ENCODE measurements at places on chromosomes 7 and 10.

GRCh38 chr7:128456255-128456725 is 612 bp downstream of the HILPDA start:
- DNase-seq = no peak

DNA sequence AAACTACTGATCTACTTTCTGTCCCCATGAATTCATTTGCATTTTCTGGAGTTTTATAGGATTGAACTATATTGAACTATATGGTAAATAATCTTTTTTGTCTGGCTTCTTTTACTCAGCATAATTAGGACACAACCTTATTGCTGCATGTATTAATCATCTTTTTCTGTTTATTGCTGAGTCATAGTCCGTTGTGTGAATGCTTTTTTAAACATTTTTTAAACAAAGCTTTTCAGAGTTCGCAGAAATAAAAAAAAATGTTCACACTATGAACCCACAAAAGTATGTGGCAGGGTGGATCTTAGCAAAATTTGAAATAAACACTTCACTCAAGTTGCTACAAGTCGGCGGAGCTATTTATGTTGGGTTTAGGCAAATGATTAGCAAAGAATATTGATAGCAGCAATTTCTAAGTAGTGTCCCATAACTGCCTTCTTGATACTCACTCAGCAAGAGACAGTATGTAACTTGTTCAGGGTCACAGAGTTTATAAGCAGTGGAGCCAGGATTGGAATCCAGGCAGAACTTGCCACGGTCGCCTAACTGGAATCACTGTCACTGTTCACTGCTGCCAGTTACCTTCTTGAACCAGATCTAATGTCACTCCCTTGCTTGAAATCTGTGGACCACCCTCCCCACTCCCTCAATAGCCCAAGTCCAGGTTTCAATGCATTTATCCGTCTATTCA is 5.6 kb downstream of the CH25H start:
- DNase-seq = no peak

DNA sequence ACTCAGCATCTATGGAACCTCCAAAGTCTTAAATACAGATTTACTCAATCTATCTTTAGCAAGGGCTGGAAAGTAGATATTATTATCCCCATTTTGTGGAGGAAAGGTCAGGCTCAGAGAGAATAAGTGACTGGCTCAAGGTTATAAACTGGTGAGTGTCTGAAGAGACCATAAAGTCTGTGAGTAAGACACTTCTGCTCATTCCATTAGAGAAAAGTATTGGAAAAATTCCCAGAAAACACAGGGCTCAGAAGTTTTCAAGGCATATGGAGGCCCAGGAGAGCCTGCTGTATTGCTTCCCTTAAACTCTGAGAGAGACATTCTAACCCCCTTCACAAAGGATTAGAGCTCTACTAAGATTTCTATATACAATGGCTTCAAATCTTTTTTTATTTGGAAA is 134.8 kb downstream of the PCDH15 start:
- no peak for DNase-seq

DNA sequence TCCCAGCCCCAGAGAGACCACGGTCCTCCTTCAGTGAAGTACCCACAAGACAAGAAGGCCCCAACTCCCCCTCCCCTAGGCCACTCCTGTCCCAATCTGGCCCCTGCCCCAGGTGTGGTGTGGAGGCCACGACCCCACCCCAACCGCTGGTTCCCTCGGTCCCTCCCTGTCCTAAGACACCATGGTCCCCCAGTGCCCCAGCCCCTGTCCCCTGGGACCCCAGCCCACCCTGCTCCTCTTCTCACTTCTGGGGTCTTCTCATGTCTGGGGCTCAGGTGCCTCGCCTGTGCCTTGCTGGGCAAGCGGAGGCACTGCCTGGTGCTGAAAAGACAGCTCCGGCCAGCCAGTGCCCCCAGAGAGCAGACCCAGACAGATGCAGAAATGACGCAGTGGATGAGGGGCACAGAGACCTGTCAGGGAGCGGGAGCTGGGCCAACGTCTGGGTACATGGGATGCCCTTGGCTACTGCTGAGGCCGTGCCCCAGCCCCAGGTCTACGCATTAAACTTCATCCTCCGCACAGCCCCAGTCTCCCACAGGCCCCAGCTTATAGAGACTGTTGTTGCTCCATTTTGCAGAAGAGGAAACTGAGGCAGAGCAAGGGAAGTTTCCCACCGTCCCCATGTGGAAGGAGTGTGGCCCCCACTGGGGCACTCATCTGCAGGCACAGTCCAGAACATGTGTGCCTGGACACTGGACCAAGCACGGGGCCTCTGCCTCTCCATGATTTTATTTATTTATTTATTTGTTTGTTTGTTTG is 14.8 kb downstream of the GRIFIN start:
- DNase-seq = no peak

DNA sequence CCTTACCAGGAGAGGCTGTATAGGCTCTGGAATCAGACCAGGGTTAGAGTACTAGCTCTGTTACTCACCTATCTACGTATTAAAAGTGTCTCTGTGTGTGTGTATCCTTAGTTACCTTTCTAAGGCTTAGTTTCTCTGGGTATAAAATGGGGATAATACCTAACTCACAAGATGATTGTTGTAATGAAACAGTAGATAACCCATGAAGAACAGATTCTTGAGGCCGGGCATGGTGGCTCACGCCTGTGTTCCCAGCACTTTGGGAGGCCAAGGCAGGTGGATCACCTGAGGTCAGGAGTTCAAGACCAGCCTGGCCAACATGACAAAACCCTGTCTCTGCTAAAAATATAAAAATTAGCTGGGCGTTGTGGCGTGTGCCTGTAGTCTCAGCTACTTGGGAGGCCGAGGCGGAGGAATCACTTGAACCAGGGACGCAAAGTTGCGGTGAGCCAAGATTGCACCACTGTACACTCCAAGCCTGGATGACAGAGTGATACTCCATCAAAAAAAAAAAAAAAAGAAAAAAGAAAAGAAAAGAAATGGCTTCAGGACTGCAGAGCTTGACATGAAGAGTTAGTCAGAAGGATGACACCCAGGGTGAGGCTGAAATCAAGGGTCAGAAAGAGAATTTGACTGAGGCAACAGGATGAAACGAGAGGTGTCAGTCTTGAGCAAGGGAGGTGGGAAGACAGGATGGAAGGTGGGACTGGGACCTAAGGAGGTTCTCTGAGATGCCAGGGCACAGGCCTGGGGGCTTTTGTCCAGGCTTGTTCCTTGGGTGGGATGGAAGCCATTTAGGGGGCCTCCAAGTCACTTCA is 33.4 kb downstream of the PRKAR2B start:
- no peak for DNase-seq

DNA sequence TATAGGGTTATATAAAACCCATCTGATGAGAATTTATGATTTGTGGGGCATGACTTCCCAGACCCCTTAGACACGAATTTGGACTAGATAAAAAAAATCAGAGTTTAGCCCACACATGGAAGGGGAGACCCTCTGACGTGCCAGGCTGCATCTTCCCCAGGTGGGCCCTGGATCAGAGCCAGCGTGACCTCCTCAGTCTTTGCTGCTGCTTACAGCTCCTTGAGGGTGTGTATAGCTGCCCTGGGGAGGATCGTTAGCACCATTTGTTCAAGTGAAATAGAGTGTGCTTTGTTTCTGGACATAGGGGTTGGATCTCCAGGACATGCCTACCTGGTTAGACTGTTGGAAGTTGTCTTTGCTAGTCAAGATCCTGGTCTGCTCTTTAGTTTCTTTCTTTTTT is 54.2 kb downstream of the DOCK1 start:
- DNase-seq = no peak

DNA sequence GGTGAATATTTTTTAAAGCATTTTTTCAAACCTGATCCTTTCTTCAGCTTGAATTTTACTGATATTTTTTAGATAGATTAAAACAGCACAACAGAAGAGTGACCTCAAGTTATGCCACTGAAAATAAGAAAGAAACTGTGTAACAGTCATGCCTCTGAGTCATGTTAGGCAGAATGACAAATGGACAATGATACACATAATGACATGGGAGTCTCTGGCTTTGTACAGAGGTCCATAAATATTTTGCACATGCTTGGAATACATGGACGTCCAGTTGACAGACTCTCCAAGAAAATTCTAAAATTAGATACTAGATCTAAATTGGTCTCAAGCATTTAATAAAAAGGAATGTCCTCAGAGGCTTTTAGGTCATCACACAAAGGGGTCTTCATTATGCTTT is 21.9 kb upstream of the SEMA3A start:
- no peak for DNase-seq

- DNase-seq = no peak
Measured at GRCh38 chr7:98000356-98000755, 10.4 kb upstream of the OCM2 start.

DNA sequence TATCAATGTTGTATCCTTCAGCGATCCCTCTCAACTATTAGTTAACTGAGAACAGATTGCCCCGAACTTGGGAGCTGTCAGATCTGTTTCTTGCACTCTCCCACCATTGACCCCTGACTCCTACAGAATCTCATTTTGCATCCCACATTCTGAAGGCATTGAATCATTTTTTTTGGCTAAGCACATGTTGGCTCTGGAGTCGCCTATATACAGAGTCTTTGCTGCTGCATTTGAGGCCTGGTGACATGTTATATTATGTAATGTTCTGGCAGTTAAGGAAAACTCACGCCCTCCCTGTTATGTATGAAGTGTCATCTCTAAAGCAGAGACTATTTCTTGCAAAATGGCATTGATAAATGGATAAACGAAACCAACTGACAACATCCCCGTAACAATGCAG is 159.2 kb upstream of the ITGB1 start:
- no peak for DNase-seq

- no peak for DNase-seq
Measured at GRCh38 chr7:31478018-31478417, 35.9 kb upstream of the ITPRID1 start.

- no peak for DNase-seq
Measured at GRCh38 chr7:2787251-2787951, 56.7 kb downstream of the GNA12 start.

GRCh38 chr7:41185851-41186250 is 517.0 kb downstream of the INHBA start:
- no peak for DNase-seq

DNA sequence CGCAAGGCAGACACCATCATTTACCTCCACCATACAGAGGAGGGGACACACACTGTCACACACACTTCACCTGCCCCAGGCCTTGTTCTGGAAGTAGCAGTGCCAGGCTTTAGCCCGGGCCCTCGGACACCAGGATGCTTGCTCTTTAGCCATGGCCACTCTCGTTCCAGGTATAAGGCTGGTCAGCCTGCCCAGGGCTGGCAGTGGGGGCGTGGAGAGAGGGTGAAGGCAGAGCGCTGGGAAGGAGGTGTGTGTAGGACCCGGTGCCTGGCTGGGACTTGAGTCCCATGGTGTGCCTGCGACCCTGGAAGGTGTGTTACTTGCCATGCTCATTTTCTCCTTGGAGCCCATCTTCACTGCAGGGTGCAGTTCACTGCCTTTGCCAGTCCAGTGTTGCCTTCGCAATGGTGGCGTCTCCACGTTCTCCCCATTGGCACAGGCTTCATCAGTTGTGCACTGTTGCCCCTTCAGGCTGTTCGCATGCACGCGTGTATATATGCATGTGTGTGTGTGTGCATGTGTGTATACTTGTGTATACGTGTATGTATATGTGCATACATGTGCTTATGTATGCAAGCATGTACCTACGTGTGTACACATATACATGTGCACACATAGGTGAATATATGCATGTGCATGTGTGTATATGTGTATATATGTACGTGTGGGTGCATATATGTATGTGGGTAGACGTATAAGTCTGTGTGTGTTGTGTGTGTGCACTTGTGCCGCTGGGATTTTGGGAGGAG is 153.4 kb downstream of the CAMK1D start:
- no peak for DNase-seq

DNA sequence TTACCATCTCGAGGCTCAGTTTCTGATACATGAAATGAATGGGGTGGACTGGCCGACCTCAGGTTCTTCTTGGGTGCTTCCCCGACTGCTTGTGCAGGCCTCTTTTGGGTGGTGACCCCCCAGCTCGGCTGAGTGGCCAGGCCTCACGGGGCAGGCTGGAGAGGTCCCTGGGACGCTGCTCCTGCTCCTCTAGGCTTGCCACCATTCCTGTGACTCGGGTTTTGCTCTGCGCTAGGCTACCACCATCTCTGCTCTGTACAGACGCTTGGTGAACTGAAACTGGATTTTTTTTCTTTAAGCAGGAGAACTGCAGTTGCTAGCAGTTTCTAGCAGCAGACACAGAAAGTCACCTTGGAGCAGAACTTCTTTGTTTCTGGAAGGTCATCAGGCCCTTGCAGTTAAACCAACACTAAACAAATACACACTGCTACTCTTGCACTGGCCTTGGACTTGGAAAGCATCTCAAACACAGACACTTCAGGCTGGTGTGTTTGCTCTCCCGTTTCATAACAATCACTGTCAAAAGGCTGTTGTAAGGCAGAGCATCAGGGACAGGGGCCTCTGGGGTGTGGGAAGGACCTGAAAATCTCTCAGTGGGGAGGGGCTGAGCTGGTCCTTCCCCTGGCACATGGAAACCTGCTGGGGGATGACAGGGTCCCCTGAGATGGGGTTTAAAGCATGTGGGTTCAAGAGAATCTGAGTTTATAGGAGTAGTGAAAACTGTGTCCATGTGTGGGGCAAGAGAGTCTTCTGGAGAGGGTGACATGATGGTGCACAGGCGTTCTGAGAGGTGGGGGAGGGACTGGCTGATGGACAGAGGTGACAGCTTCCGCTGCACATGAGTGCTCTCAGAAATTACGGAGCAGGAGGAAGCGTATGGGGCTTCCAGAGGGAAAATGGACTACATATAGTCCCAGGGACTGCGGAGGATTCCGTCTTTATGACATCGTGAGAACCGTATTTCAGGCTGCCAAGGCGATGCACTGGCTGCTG is 35.0 kb upstream of the GIMAP8 start:
- no peak for DNase-seq

DNA sequence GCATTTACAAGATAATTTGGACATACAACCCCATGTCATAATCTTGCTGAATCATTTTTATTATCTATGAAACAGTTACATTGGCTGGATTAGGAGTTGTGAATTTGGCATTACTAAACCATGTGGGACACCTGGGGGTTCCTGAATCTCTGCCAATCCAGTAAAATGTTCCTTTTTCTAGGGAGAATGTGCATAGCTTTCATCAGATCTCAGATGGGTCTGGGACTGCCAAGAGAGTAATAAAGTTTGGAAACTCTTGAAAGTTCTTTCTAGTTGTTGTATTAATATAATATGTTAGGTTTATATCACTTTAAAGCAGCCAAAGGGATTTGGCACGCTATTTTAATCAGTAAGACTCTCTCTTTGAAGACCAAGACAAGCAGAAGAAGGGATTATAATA is 62.7 kb downstream of the SEMA3E start:
- DNase-seq = no peak

DNA sequence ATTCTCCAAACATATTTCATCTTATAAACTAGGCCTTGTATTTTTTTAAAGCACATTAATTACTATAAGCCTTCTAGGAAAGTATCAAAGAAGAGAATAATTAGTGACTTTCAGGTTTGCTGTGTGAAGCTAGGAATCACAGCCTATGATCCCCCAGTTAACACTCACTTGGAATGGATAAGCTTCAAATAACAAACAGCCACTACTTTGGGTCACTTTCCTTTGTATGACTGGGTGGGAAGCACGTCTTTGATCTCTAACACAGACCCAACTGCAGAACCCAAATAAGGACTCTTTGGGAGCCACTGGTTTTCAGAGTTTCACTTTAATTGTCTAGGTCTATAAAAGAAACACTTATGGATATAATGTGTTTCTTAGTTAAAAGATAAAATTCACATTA is 769.3 kb downstream of the MAGI2 start:
- no peak for DNase-seq
